ENCODE measurements at places on chromosomes 5 and 9.

DNA sequence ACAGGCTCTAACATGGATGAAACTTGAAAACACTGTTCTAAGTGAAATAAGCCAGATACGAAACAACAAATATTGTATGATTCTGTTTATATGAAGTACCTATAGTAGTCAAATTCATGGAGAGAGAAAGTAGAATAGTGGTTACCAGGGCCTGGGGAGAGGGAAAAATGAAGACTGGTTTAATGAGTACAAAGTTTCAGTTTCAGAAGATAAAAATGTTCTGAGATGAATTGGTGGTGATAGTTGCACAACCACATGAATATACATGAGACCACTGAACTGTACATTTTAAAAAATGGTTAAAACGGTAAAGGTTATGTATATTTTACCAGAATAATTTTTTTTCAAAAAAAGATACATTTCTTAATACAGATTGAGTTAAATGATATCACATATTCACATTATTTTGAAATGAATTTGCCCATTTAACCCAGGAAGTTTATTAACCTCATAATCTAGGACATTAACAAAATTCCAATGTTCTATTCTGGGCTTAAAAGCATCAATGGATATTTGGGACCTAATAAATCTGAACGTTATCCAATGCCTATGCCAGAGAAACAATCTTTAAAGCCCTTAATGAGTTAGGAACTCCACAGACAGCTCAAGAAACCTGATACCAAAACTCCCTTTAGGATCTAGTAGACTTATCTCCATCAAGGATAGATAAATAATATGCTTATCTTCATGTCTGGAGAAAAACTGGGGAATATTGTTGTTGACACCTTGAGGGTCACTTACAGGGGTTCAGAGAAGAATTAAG is 521.3 kb downstream of the EFNA5 start:
- DNase-seq: no peak

DNA sequence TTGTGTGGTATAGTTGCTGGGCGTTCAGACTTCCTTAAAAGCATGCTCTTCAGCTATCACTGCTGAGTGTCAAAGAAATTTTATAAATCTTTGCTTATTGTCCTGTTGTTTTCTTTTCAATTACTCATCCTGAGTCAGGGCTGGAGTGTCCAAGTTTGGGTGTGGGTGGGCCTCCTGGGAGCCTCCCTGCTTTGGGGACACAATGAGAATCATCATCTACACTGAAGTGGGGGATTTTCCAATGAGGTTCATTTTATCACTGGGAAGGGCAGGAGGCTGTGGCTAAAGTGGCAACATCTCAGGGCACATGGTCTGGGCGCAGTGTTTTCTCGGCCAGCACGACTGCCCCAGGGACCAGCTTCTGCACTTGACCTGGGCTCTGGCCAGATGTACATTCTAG is 19.5 kb downstream of the GFPT2 start:
- no peak for DNase-seq

DNA sequence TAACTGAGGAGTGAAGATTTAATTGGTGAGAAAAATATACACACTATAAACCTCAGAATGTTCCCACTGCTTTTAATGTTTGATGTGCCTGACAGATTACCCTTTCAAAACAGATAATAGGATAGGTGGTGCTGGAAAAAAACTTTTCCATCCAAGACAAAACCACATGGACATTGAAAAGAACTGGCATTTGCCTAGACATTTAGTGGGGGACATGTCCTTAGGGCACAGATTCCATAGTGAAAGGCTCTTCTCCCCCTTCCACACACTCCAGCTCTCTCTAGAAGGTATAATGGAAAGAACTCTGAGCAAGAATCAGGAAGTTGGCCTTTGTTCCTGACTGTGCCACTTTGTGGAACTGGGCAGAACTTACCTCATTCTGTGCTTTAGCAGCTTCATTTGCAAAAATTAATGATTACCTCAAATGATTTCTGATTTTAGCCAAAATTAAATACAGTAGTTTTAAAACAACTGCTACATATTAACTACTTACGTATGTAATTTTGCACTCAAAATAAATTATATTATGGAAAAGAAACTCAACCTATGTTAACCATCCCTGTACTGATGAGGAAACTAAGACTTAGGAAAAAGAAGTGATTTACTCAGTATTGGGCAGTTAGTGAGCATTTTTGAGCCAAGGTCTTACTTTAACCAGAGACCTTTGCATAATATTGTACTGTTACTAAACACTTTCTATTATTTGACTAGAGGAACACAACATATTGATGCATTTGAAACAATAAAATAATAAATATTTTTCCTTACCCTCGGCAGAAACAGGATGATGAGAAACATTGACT is 43.3 kb downstream of the TMC1 start:
- DNase-seq: no peak

- DNase-seq: no peak
Measured at GRCh38 chr5:50420343-50420935, 20.6 kb downstream of the EMB start.

GRCh38 chr5:166088389-166089039 is 2202.9 kb upstream of the WWC1 start:
- DNase-seq: no peak

GRCh38 chr9:126217250-126217653 is 109.4 kb upstream of the MVB12B start:
- no peak for DNase-seq

GRCh38 chr9:134842321-134842720 is 38.3 kb upstream of the FCN2 start:
- no peak for DNase-seq

- DNase-seq: no peak
Measured at GRCh38 chr5:103464835-103465484, 97.6 kb downstream of the NUDT12 start.

- no peak for DNase-seq
Measured at GRCh38 chr9:6907772-6908381, 150.1 kb downstream of the KDM4C start.

DNA sequence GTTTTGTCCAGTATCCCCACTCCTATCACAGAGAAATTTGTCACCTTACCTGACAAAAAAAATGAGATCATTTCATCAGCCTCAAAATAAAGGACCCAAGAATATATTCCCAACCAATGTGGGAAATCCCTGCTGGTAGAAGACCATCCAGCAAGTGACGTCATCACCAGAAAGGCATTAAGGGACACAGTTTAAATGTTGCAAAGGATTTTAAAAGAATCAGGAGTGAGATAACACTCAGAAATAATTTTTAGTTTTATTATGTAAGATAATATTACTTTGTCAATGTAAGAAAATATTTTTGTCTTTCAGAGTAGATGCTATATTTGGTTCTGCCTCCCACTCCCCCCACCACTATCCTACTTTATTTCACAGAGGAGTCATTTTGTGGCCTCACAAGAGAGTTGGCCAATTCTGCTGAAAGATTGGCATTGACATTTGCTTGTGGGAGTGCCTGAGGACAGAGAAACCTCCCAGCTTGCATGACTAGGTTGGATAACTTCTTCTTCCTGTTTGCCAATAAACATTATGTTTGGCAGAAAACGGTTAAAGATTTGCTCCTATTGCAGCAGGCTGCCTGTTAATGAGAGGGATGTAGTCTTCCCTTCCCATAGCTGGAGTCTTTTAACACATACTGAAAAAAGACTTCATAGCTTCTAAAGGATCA is 288.6 kb upstream of the DAB2 start:
- DNase-seq: no peak

DNA sequence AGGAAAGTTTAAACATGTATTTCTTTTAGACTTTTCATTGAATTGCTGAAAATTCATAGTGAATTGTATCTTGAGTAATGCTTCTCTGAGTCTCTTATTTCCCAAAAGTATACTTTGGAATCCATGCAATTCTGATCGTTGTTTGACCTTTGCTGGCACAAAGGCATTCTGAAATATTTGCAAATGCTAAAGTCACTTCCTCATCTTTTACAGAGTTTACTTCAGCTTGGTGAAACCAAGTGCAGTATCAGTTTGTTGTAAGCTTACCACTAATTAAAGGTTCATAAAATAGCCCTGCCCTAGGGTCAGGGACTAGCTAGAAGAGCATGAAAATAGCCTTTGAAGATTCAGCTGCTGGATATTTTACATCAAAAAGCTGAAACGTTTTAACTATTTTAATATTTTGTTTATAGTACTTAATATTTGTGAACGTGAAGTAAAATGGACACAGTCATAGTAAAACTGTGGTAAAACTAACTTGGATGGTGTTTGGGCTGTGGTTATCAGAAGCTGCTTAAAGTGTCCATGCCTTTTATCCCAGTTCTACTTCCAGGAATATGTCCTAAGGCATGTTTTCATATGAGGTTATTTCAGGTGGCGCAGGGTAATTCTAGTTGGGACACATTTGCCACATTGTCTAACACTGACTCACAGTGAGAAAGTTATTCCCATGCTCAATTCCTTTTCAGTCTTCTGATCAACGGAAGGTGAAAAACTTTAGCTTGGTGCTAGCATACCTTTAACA is 45.3 kb downstream of the SLC22A5 start:
- DNase-seq: no peak
